ENCODE measurements at places on chromosomes 13 and 19.

DNA sequence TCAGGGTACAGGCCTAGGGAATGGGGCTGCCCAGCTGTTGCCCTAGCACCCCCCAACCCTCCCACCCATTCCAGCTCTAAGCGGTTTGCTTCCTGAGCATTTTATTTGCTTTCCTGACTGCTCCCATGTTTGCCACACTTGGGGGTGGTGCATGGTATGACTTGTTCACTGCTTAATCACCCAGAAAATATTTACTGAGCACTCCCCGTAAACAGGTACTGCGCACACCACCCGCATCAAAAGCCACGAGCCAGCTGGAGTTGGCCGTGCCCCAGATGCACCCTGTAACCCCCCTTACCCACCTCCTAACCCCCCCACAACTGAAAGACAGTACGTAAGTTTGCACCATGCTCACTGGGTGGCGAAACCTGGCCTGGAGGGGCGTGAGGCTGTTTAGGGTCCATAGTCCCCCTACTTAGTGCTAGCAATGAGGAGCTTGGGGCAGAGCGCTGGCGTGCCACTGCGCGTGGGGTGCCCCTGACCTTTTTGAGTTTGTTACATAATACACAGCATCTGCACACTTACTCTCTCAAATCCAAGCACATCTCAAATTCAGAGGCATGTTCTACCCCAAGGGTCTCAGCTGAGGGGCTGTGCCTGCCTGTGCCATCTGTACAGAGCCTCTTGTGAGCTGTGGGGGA is 29.8 kb downstream of the DPF1 start:
- no peak for DNase-seq

- DNase-seq: no peak
Observed at GRCh38 chr19:11539495-11540365, 1.1 kb downstream of the CNN1 start.

- DNase-seq: no peak
Observed at GRCh38 chr13:50626101-50626547, 217.4 kb downstream of the DLEU7 start.

GRCh38 chr19:10346509-10346908 is 7.1 kb upstream of the ICAM3 start:
- no peak for DNase-seq

DNA sequence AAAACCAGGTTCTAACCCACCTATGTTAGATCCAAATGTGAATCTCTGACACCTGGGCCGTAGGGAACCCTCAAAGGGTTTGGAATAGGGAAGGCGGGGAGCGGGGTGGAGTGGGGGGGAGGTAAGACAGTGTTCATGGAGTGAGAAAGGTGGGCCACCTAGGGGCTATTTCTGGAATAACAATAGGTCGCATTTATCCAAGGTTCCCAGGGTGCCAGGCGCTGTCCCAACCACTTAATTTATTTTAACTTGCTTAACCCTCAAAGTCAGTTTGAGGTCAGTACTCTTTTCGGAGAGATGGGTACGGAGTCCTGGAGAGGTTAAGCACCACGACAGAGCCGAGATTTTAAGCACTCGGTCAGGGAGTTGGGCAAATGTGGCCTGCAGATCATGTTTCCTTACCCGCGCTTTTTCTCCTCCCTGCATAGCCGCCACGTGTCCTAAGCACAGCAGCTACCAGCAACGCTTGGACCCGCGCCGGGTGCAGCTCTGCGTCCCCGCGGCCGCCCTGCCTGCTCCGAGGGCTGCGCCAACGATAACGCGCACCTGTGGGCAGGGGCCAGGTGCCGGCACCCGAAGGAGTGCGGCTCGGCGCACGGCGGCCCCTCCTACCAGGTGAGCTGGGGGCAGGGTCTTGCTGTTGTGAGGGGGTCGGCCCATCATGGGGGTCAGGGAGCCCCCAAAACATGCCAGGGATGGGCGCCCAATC is 25.0 kb upstream of the FXYD3 start:
- DNase-seq: peak; percentile 84

DNA sequence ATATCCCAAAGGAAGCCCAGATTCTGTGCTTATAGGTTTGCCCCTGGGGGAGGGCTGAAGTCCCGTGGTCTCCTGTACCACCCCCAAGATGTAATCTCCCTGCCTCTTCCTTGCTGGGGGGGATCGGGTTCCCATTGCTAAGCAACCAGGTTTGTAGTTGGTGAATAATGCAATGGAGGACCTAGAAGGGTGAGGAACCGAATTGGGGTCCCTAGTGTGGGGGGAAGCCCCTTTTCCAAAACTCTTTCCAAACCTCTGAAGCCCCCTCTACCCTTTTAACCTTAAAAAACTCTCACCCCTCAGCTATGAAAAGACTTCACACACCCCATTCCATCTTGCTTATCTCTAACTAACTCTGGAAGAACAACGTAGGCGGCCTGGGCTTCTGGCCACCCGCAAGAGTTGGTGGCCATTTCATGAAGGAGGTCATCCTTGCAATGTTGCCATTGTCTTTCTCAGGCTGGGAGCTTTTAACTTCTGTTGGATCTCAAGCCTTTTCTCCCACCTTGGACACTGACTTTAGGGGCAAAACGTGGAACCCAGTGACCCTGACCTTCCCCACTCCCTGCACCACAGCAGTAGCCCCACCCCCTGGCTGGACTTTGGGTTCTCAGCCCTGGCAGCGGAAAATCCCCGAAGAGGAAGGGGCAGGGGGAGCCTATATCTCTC is 661 bp downstream of the PALM3 start:
- no peak for DNase-seq

DNA sequence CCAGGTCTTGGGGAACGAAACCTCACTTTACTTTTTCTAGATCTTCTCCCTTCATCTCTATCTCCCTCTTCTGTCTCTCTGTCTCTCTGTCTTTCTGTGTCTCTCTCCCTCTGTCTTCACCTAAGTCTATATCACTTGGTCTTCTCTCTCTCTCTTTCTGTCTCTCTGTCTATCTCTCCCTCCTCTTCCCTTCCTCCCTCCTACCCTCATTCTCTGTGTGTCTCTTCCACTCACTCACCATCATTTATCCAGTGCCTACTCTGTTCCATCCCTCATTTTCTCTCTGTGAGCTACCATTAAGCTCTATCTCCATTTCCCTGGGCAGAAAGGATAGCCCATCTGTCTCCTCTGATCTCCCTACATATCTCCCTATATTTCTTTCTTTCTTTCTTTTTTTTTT is 32.2 kb upstream of the FBL start:
- no peak for DNase-seq

DNA sequence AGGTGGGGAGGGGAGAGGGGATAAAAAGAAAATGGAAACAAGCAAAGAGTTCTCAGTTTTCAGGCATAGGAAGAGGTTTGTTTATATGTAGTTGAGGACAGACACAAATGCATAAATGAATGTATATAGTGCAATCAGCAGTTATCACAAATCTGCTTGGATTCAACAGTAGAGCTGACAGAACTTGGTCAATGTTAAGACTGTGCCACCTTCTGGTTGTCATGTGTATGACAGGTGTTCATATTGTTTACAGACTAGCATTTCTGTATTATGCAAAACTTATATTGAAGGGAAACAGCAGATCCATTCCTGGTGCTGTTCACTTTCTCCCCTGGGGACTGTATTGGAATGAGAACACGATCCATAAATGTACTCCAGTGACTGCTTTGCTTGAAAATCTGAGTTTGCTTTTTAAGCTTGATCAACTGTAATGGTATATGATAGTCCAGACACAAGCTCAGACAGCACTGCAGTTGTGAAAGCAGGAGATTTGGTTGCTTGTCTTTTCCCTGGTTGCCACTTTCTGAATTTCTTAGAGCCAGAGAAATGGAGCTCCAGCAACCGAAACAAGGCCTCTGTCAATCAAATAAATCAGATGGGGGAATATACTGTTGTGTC is 319.5 kb upstream of the OBI1 start:
- DNase-seq: no peak

- DNase-seq: no peak
Observed at GRCh38 chr19:5637971-5638370, 15.1 kb downstream of the SAFB start.

DNA sequence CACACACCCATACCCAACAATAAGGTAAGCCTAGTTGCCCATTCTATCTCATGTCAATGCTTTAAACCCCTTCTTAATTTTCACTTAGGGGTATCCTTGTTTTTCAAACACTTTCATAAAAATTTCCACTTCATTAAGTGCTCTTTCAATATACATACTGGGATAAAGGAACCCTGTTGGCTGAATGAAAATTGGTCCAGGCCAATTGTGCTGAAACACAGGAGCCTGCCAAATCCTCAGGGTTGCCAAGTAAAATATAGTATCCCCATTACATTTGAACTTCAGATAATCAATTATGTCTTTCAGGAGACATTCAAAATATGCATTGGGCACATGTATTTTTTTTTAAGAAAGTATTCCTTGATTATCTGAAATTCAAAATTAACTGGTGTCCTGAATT is 1131.1 kb downstream of the SLITRK1 start:
- no peak for DNase-seq

GRCh38 chr13:26411206-26411605 is 146.3 kb upstream of the WASF3 start:
- no peak for DNase-seq

DNA sequence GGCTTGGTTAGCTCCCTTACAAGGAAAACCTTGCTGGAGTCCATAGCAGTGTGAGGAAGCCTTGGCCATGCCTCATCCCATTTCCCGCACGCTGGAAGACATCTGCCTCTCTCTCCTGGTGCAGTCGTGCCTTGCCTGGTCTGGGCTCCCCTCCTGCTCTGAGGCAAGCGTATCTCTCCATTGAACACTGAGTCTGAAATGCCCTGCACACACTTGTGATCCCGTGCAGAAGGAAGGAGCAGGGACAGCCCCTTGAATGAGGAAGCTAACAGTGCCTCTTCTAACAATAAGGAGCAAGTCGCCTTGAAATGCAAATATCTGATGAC is 407 bp upstream of the ZNF440 start:
- DNase-seq: no peak

DNA sequence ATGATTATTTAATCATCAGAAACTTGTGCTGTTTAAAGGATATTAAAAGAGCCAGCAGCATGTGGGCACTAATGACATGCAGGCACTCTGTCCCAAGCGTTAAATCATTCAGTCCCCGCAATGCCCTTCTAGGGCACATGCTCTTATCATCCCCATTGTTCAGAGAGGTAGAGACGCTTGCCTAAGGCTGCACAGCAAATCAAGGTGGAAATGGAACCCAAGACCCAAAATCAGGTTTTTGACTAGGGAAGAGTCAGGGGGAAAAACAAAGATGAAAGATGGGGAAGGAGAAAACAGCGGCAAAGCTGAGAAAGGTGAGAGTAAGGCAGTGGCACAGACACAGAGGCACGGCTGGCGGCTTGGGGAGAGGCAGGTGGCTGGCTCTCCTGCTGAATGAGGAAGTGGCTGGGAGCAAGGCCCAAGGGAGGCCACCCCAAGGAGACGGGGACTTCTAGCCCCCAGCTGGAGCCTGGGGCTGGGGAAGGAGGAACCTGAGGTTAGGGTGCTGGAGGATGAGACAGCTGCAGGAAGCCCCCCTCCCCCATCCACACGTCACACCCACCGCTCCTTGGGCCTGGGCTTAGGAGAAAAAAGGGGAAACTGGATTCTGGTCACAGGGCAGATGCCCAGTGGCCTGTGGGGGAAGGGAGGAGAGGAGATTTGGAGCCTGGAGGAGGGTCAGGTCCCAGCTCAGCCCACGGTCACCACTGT is 1.0 kb upstream of the TYROBP start:
- no peak for DNase-seq

DNA sequence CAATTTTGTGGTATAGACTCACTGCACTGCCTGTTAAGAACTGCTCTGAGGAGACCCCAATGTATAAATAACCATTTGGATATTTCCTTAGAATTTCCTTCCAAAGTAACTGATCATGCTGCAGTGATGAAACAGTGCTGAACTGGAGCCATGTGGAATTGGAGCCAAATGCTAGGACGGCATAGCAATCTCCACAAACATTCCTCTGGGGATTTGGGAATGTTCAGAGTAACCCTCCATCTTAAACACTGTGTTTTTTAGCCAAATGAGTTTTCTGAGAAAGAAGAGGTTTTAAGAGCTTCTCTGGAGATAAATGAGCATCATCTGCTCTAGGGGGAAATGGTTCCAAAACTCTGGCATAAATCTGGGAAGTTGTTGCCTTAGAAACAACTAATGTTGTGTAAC is 98.2 kb downstream of the OLFM4 start:
- no peak for DNase-seq

GRCh38 chr13:113062691-113063090 is 42.9 kb upstream of the F7 start:
- DNase-seq: no peak

GRCh38 chr13:44780591-44781280 is 204.6 kb upstream of the TSC22D1 start:
- DNase-seq: no peak

- DNase-seq: no peak
Observed at GRCh38 chr19:11663181-11663591, 65.9 kb downstream of the ZNF627 start.

- DNase-seq: no peak
Observed at GRCh38 chr19:1231729-1232637, 5.8 kb downstream of the CBARP start.

DNA sequence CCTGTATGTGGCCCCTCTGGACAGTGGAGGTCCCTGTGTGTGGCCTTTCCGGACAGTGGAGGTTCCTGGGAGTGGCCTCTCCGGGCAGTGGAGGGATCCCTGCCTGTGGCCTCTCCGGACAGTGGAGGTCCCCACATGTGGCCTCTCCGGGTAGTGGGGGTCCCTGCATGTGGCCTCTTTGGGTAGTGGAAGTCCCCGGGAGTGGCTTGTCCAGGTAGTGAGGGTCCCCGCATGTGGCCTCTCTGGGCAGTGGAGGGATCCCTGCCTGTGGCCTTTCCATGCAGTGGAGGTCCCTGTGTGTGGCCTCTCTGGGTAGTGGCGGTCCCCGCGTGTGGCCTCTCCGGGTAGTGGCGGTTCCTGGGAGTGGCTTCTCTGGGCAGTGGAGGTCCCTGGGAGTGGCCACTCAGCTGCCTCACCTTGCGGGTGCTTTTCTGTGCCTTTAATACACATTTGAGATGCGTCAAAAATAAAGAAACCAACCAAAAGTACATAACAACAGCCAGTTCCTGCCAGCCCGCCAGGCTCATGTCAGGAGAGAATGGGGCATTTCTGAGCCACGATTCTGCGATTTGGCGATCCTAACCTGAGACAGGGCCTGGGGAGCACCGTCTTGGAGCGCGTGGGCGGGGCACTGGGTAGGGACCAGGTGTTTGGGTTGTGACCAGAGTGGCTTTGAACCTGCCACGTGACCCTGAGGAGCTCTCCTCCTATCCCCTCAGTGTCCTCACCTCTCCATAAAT is 194.7 kb downstream of the ZNF536 start:
- no peak for DNase-seq

DNA sequence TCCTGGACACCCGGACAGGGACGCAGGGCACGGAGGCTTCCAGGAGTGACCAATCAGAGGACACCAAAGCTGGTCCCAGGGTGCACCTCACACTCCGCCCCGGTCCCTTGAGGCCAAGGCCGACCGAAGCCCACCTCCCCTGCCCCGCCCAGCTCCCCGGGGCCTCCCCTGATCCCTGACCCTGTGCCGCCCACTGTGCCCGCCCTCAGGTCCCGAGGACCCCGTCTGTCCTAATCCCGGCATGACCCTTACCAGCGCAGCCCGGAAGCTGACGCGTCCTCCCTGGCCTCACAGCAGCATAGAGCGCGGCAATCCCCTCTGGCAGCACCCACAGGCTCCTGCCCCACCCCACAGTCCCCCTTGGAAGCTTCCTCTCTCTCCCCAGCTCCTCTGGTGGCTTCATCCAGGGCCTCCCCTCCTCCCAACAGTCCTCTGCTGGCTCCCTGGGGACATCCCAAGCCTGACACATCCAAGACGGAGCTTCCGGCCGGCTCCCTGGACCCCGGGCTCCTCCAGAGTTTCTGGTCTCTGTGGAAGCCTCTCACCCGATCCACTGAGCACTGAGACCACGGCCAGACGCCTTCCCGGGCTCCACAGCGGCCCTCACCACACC is 7.4 kb upstream of the CDC34 start:
- DNase-seq: no peak

All from D721Med (cell line).